Endodermal cell (in vitro differentiated cells): ENCODE measurements at places on chromosomes 7 and 10. TPM values are rescaled to one million over a fixed set of nuclear protein-coding genes. Genes with fewer than 3 reads are reported as not detected.

GRCh38 chr10:32963096-32963495 lies 5.1 kb upstream of the ITGB1 start:
- H3K4me1 ChIP-seq: peaks cover 6% of the 10 kb centered on the region
- no peak overlapping the region for H3K27ac ChIP-seq
- no peak for DNase-seq
- no peaks in the 10 kb centered on the region for H3K36me3 ChIP-seq
- no peaks in the 10 kb centered on the region for H3K27me3 ChIP-seq

- H3K27ac ChIP-seq: no peak overlapping the region
- no peak overlapping the region for H3K4me3 ChIP-seq
- no peak for DNase-seq
Measured at GRCh38 chr7:85125651-85126131, 61.2 kb downstream of the SEMA3D start.

GRCh38 chr10:74008212-74008731 lies 10.4 kb downstream of the VCL start:
- no peak for DNase-seq
- no peaks in the 10 kb centered on the region for H3K27me3 ChIP-seq
- H3K27ac ChIP-seq: no peak overlapping the region
- H3K36me3 ChIP-seq: peaks cover 68% of the 10 kb centered on the region

GRCh38 chr10:107790271-107790670 lies 625.8 kb upstream of the SORCS1 start:
- no peaks in the 10 kb centered on the region for H3K4me1 ChIP-seq
- no peaks in the 10 kb centered on the region for H3K27me3 ChIP-seq
- H3K4me3 ChIP-seq: no peak overlapping the region
- no peak for DNase-seq
- no peaks in the 10 kb centered on the region for H3K36me3 ChIP-seq

The TDRD1 gene
- 0.15 TPM in 1 of 3 replicates, not detected in the others for total RNA-seq

DNA sequence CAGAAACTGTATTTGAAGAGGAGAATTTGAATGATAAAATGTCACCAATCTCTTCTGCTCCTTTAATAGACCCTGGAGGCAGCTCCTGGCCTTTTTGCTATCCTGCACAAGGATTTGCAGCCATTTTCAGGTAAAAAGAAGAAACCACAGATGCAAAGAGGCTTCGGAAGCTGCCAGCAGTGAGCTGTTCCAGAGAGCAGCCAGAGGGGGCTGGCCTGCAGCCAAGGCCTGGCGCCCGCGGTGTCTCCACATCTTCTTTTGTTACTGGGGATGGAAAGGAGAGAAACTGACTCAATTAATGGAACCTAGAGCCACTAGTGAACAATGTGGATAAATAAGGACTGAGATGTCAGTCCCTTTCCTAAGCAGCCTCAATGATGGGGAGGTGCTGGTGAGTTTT lies 23.9 kb upstream of the GPR26 start:
- H3K36me3 ChIP-seq: no peaks in the 10 kb centered on the region
- DNase-seq: peak; percentile 60

- H3K4me1 ChIP-seq: no peaks in the 10 kb centered on the region
- H3K36me3 ChIP-seq: no peaks in the 10 kb centered on the region
- no peak for DNase-seq
- no peaks in the 10 kb centered on the region for H3K27me3 ChIP-seq
Measured at GRCh38 chr10:19500959-19501358, 315.3 kb upstream of the PLXDC2 start.

DNA sequence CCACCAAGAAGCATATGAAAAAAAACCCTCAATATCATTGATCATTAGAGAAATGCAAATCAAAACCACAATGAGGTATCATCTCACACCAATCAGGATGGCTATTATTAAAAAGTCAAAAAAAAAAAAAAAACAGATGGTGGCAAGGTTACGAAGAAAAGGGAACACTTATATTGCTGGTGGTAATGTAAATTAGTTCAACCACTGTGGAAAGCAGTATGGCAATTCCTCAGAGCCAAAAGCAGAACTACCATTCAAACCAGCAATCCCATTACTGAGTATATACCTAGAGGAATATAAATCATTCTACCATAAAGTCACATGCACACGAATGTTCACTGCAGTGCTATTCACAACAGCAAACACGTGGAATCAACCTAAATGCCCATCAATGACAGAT lies 46.0 kb downstream of the CNOT4 start:
- H3K27ac ChIP-seq: no peak overlapping the region
- no peak for DNase-seq
- H3K4me3 ChIP-seq: no peak overlapping the region
- no peaks in the 10 kb centered on the region for H3K36me3 ChIP-seq
- H3K27me3 ChIP-seq: no peaks in the 10 kb centered on the region
- peaks cover 4% of the 10 kb centered on the region for H3K4me1 ChIP-seq

DNA sequence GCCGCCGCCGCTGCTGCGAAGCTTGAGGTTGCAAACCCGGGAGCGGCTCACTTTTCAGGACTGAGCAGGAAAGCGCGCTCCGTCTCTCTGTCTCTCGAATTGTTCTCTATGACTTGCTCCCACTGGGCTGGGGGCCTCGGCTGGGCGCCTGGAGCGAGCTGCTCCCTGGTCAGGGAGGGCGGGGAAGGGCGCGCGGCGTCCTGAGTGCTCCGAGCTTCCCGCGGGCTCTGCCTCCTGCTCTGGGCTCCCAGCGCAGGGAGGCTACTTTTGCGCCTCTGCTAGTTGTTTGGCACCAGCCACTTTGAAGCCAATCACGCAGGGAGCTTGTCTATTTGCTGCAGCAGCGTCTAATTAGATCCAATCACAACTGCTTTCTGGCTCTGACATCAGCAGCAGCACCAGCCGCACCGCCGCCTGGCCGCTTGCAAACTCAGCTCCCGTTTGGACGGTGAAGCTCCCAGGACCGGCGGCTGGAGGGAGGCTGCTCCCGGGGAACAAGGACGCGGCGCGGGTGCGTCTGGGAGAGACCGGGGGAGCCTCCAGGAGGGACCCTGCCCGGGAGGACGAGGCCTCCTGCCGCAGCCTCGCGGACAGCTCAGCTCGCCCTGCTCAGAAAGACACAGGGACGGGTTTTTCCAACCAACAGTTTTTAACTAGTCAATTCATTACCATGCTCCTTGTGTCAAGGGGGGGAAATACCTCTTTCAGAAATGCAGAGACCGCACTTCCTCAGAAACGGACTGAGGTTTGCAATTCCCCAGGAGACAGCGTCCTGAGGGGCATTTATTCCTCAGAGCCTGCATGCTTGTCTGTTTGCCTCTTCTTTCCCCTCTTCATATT lies at the start of gene ADARB2:
ADARB2 (minus strand) TSS at position 304 of the 840 bp plus-strand sequence.
- H3K27ac ChIP-seq: peak within 1 kb of the TSS; percentile 33
- H3K27me3 ChIP-seq: peaks cover 59% of the 10 kb centered on the region
- DNase-seq: peak; percentile 95
- H3K4me3 ChIP-seq: peak within 1 kb of the TSS; percentile 69
- no peaks in the 10 kb centered on the region for H3K4me1 ChIP-seq

- no peaks in the 10 kb centered on the region for H3K27me3 ChIP-seq
- DNase-seq: no peak
- no peak overlapping the region for H3K27ac ChIP-seq
- no peak overlapping the region for H3K4me3 ChIP-seq
- peaks cover 15% of the 10 kb centered on the region for H3K36me3 ChIP-seq
Measured at GRCh38 chr10:118003126-118003525, 43.6 kb downstream of the RAB11FIP2 start.

DNA sequence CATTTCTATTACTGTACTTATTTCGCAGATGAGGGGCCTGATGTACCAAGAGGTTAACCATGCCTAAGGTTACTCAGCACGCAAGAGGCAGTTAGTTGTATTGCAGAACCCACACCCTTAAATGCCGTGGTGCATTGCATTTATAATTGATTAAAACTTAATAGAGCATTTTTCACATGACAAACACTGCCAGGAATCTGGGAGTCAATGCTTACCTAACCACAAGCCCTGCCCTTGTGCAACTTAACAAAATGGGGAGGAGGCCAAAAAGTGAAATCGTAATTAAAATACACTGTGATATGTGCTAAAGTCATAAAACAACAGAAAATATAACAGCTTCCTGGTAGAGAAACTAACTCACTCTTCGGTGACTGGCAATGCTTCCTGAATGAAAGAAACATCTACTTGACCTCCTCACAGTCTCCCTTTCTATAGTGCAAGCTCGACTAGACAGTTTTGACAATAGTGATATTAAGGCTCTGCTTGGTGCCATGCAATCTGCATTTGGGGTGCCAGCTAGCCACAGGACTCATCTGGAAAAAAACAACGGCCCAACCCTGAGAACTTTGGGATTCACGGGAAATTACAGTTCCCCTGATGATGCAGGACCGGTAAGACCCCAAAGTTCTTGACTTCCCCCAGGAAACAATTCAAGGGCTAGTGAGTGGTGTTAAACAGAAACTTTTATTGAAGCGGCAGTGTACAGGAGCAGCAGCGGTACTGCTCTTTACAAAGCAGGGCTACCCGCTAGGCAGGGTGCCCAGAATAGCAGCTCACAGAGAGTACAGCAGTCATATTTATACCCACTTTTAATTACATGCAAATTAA lies 612.4 kb downstream of the TNS3 start:
- no peak overlapping the region for H3K4me3 ChIP-seq
- H3K27ac ChIP-seq: no peak overlapping the region
- no peaks in the 10 kb centered on the region for H3K4me1 ChIP-seq
- DNase-seq: no peak
- H3K27me3 ChIP-seq: no peaks in the 10 kb centered on the region
- H3K36me3 ChIP-seq: no peaks in the 10 kb centered on the region

- no peak overlapping the region for H3K4me3 ChIP-seq
- no peak for DNase-seq
- H3K36me3 ChIP-seq: no peaks in the 10 kb centered on the region
- H3K4me1 ChIP-seq: no peaks in the 10 kb centered on the region
- no peak overlapping the region for H3K27ac ChIP-seq
- H3K27me3 ChIP-seq: no peaks in the 10 kb centered on the region
Measured at GRCh38 chr7:152508701-152509100, 72.9 kb upstream of the KMT2C start.
